CD4-positive, alpha-beta T cell (primary cell): ENCODE measurements at places on chromosomes 3 and 15. TPM values are rescaled to one million over a fixed set of nuclear protein-coding genes. Genes with fewer than 3 reads are reported as not detected.

GRCh38 chr15:67967871-67968431 is 86.2 kb upstream of the PIAS1 start:
- no peak for DNase-seq

Gene RTP3
- not detected for total RNA-seq

Gene PLA2G4E
- not detected for total RNA-seq

Gene NECTIN3
- total RNA-seq: 8.5 TPM

Gene NGLY1
- 46.2 TPM for total RNA-seq

DNA sequence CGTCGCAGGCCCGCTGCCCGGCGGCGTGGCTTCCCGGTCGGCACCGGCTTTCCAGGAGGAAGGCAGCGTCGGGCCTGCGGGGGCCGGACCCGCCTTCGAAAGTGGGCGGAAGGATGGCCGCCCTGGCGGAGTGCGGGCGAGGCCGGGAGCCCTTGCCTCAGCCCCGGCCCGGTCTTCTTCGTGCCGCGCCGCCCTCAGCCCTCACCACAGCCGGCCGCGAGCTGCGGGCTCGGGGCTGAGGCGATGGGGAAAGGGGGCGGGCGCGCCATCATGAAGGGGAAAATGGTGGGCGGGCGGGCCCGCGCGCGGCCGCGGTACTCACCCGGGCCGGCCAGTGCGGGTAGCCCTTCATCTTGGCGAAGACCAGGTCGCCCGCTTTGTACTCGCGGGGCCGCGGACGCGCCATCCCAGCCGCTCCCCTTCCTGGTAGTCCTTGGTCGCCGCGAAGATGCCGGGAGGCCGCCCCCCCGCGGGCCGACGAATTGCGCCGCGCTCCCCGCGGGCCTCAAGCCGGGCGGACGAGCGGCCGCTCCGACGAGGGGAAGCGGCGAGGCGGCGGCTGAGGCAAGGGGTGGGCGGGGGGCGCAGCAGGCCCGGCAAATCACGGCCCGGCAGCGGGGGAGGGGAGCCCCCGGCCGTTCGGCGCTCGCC is 489 bp downstream of the HDGFL3 start:
- DNase-seq: peak; percentile 8

Gene CAPN3
- total RNA-seq: 8.2 TPM

DNA sequence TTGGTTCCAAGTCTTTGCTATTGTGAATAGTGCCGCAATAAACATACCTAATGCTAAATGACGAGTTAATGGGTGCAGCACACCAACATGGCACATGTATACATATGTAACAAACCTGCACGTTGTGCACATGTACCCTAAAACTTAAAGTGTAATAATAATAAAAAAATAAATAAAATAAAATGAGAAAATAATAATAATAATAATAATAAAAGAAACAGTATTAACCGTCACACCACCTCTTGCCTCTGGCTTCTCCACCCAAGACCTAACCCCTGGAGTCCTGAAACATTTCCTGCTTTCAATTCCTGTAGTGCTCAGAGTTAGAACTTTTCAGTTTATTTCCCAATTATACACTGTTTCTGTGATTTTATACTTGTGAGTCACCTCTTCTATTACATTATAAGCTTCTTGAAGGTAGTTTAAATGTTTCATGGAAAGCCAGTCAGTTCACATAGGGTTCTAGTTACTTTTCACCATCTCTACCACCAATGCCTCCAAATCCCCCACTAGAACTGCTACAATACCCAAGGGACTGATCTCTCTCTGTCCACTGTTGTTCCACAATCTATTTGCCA is 18.4 kb upstream of the GHSR start:
- DNase-seq: no peak

DNA sequence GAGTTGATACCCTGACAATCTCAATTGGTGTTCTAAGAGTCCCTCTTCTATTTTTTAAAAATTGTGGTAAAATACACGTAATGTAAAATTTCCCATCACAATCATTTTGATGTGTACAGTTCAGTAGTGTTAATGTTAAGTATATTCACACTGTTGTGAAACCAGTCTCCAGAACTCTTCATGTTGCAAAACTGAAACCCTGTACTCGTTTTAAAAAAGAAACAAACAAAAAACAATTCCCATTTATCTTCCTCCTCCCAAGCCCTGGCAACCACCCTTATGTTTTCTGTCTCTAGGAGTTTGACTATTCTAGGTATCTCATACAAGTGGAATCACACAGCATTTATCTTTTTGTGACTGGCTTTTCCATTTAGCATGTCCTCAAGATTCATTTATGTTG is 28.7 kb upstream of the ALPK3 start:
- no peak for DNase-seq

GRCh38 chr3:8298021-8298954 is 203.3 kb upstream of the LMCD1 start:
- DNase-seq: no peak

GRCh38 chr15:58064980-58065444 is 499 bp downstream of the ALDH1A2 start:
- peak; percentile 15 for DNase-seq

Gene AMOTL2
- total RNA-seq: not detected

DNA sequence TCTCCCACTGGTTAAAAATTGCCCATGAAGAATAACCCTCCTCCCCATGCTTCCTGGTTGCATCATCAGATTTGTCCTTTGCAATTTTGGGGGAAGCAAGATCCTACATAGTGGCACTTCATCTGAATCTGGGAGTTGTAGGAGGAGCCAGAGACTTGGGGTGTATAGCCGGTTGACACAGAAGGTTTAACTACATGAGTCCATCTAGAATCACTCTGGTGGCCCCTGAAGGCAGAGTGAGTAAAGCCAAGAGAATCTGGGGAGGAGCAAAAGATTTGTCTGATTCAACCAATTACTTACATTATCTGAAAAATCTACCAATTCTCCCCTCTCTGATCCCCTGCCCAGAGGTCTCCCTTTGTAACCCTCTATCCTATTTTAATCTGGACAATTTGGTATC is 50.1 kb downstream of the SYN2 start:
- DNase-seq: no peak
